ENCODE measurements at places on chromosomes 1 and 21. TPM values are rescaled to one million over a fixed set of nuclear protein-coding genes. Genes with fewer than 3 reads are reported as not detected.

- DNase-seq = no peak
Measured at GRCh38 chr21:40662889-40663288, 184.1 kb downstream of the DSCAM start.

- no peak for DNase-seq
Measured at GRCh38 chr1:213568929-213569815, 418.6 kb upstream of the PROX1 start.

DNA sequence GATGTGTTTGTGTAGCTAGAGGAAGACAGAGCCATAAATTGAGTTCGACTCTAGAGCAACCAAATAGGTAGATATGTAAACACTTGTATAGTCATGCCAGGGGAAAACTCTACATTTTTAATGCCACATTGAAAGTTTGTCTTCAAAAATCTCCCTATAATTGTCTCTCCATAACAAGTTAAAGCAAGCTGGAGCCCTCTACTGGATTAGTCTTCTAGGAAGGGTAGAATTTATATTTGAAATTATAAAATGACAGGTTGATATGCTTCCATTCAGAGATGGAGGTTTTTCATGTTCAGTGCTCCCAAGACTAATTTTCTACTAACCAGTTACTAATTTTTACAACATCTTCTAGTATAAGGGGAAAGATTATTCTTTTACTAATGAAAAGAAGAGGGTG, 13.1 kb upstream of the COL24A1 start:
- DNase-seq = no peak

GRCh38 chr1:151060007-151060656, at the start of gene MLLT11:
Gene MLLT11 (plus strand): TSS chr1:151060397. CDS start chr1:151067225, 6,828 bp downstream.
- no peak for DNase-seq

- no peak for DNase-seq
Measured at GRCh38 chr1:203592730-203593129, 33.9 kb upstream of the ATP2B4 start.

DNA sequence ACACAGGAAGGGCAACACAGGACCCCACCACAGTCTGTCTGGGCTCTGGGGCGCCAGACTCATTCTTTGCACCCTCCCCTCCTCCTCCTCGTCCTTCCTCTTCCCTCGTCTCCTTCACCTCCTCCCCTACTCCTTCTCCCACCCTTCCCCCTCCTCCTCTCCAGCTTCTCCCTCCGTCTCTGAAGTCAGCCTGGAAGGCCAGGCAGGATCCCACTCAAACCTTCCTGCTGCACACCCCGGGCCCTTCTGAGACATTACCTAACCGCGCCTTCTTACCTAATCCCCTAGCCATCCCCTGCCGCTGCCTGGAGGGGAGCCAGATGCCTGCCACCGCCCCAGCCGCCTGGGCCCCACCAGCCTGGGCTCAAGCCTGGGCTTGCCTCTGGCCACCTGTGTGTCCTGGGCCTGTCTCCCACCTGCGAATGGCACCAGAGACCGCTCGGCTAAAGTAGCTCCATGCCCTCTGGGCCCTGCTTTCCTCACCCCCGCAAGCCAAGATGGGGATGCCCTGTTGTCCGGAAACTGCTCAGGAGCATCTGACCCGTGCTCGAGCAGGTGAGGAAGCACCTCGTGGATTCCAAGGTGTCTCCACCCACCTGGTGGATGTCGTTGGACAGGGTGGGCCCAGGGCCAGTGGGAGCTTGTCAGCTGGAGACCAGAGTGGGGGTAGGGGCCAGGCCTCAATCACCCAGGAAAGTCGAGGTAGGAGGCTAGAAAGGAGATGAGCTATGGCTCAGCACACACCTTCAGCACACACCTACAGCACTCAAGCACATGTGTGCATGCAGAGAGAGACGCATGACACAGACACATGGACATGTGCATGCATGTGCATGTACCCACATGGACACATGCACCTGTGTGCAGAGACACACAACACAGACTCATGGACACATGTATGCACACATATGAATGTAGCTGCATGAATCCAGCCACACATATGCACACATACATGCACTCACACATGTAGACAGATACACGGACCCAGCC, 31.9 kb downstream of the WNT9A start:
- DNase-seq = peak; percentile 23

DNA sequence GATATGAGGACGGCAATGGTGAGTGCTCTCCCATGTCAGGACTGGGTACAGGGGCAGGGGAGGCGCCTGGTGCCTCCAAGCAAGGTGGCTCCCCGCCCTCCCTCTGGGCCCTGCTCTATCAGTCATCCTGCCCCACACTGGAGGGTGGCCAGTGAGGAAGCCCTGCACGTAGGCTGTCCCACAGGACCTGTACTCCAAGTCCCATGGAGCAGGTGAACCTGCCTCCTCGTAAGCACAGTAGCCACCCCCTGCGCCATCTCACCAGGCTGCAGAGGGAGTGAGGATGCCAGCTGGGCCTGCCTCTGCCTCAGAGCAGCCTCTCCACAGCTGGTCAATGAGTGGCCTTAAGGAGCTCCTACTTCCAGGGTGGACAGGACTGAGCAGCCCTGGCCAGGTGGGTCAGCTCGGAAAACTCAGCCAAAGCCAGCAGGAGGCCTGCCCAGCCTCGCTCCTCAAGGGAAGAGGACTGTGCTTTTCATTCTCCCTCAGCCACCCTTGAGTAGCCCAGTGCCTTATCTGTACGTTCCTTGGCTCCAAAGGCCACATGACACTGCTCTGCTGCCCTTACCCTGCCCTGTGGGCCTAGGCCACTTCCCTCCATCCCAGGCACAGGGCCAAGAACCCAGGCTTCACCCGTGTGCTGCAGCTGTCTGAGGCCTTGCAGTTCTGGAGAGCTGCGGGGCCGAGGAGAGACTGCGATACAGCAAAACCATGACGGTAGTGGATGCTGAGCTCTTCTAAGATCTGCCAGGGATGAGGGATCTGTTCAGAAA, 39.6 kb downstream of the SLC45A1 start:
- peak; percentile 66 for DNase-seq

GRCh38 chr21:38506661-38507281, 8.5 kb upstream of the ERG start:
- no peak for DNase-seq

- DNase-seq = no peak
Measured at GRCh38 chr1:53599481-53599880, 139.5 kb downstream of the GLIS1 start.

- DNase-seq = no peak
Measured at GRCh38 chr1:191641420-191642260, 516.6 kb upstream of the RGS18 start.

- DNase-seq = peak; percentile 77
Measured at GRCh38 chr1:13593511-13594131, 10.0 kb downstream of the PDPN start.

DNA sequence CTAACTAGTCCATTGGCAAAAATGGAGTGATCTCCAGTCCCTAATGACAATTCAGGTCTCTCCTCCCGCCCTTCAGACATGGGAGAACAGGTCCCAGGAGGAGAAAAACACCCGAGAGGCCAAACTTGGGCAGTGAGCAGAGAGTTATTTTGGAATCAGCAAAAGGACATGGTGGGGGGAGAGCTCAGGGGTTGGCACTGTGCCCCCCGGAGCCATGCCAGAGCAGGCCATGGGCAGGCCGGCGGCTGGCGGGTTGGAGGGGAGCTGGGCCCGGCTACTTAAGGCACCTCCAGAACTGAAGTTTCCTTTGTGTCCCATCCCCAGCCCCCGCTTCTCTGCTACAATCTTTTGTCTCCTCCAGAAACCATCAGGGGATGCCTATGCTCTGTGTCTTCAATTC, 7.1 kb downstream of the LGR6 start:
- peak; percentile 79 for DNase-seq

The ATP1A4 gene
- polyA plus RNA-seq = 0.12 TPM

The NFASC gene
- 2.7 TPM for polyA plus RNA-seq

The CDA gene
- 2.9 TPM for polyA plus RNA-seq

The ESPN gene
- 0.10 TPM for polyA plus RNA-seq

The PLA2G4A gene
- 0.91 TPM for polyA plus RNA-seq

The DISC1 gene
- polyA plus RNA-seq = 1.4 TPM

The TFAP2E gene
- 0.15 TPM for polyA plus RNA-seq

All from heart left ventricle (tissue), 16 donors.